ENCODE measurements at places on chromosomes 12 and 14. TPM values are rescaled to one million over a fixed set of nuclear protein-coding genes. Genes with fewer than 3 reads are reported as not detected.

The AQP6 gene
- not detected for total RNA-seq

The PLEKHH1 gene
- under 0.01 TPM for total RNA-seq

The OR11H6 gene
- total RNA-seq = not detected

The CATSPERB gene
- total RNA-seq = not detected

The TSPAN8 gene
- total RNA-seq = 3.4 TPM

The CPNE6 gene
- total RNA-seq = not detected

The TBC1D30 gene
- 0.09 TPM for total RNA-seq

The C12orf54 gene
- not detected for total RNA-seq

The SLCO1B3 gene
- not detected for total RNA-seq

The PRORP gene
- total RNA-seq = 15.7 TPM

The CLEC1B gene
- not detected for total RNA-seq

The PTGDR gene
- not detected for total RNA-seq

The HRK gene
- total RNA-seq = 0.09 TPM

The PTHLH gene
- 0.35 TPM for total RNA-seq

The EXD2 gene
- total RNA-seq = 12.7 TPM

The TSHR gene
- not detected for total RNA-seq

The PAX9 gene
- not detected for total RNA-seq

The CTSG gene
- total RNA-seq = not detected

The OLR1 gene
- 5.1 TPM for total RNA-seq

The KLRC2 gene
- total RNA-seq = not detected

The TCL1B gene
- not detected for total RNA-seq

The GYS2 gene
- not detected for total RNA-seq

The TAS2R31 gene
- total RNA-seq = 0.35 TPM

The PIWIL1 gene
- total RNA-seq = not detected

The LAG3 gene
- total RNA-seq = 0.43 TPM

The CD69 gene
- not detected for total RNA-seq

The ADAMTS20 gene
- total RNA-seq = not detected

The MBIP gene
- 14.1 TPM for total RNA-seq

The POTEM gene
- total RNA-seq = not detected

The MGST1 gene
- total RNA-seq = 288 TPM

The SIX1 gene
- 8.2 TPM for total RNA-seq

The RNASE3 gene
- not detected for total RNA-seq

The PRB2 gene
- total RNA-seq = not detected

The SMCO2 gene
- not detected for total RNA-seq

The CACNA1C gene
- 10.7 TPM for total RNA-seq

The TAMALIN gene
- 17.9 TPM for total RNA-seq

The TMEM132C gene
- 3.3 TPM for total RNA-seq

The SMIM41 gene
- total RNA-seq = 2.0 TPM

The AKAP6 gene
- 0.35 TPM for total RNA-seq

The OAS1 gene
- total RNA-seq = 2.7 TPM

The NANOG gene
- not detected for total RNA-seq

The FOXN4 gene
- not detected for total RNA-seq

The SLC6A12 gene
- not detected for total RNA-seq

The ACOT4 gene
- 0.09 TPM for total RNA-seq

The TRMT5 gene
- 6.4 TPM for total RNA-seq

The IL26 gene
- not detected for total RNA-seq

Measured in pericardium fibroblast (primary cell).